Hematopoietic multipotent progenitor cell treated with erythropoietin and hydrocortisone succinate and interleukin-3 and kit ligand, for 17 days (in vitro differentiated cells): ENCODE measurements at places on chromosomes 11 and 22.

GRCh38 chr11:63505857-63506528 lies at the start of gene LGALS12:
Gene LGALS12 (plus strand): TSS chr11:63506084. CDS start chr11:63506459, 375 bp downstream.
- DNase-seq, result no peak

DNA sequence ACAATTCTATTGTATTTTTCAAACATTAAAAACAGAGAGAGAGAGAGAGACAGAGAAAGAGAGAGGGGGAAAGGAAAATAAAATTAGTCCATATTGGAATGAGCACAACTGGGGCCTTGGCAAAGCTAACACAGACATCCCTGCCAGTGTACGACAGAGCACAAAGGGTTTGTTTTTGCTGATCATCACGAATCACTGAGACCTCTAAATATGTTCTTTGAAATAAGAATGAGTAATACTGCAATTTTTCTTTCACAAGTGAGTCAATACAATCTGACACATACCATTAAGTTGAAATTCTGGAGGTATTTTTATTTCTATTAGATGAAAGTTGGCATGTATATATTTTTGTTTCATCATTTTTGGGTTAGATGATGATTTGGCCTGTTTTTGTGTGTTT lies 27.0 kb upstream of the LRRC4C start:
- DNase-seq, result no peak

DNA sequence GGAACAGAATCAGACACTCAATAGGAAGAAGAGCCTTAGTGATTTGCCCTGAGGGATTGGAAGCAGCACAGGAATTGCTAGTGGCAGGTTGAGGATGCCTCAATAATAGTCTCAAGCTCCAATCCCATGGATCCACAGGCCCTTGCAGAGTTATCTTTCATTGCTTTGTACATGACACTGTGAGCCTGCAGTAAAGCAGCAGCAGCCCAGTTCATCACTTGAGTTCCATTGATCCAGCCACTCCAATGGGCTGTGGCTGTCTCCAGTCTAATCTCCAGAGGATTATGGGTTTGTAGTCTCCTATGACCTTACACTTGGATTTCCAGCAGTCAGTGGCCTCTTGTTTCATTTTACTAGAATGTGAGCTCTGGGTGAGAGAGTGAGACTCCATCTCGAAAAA lies 45.4 kb downstream of the AAMDC start:
- DNase-seq, result no peak

- DNase-seq, result no peak
Observed at GRCh38 chr11:115618428-115618827, 114.2 kb upstream of the CADM1 start.

- DNase-seq, result no peak
Observed at GRCh38 chr22:40366068-40366467, 4.3 kb upstream of the SGSM3 start.

GRCh38 chr11:35321532-35322317 lies 97.6 kb downstream of the SLC1A2 start:
- no peak for DNase-seq

- DNase-seq, result no peak
Observed at GRCh38 chr11:87190071-87190470, 152.3 kb downstream of the TMEM135 start.
